NCI-H1694 (cell line): ENCODE measurements at places on chromosomes 3 and 15.

GRCh38 chr3:192795021-192795420, 67.7 kb upstream of the FGF12 start:
- DNase-seq, result no peak

GRCh38 chr3:58217209-58217811, 6.5 kb upstream of the DNASE1L3 start:
- DNase-seq, result no peak

DNA sequence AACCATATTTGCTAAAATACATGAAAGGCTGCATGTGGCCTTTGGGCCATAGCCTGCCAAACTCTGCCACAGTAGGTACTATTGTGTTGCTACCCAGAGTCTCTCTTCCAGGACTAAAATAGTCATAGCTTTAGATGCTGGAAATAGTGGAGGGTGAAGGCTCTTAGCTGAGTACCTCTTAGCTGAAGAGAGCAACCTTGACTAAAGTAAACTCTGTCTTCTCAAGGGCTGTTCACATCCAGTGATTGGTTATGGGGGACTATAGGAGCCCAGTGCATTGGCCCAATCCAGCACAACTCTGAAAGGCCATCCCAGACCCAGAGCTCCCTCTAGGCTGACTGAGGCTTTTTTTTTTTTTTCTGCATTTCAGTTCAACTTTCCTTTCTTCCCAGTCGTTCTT, 117.8 kb upstream of the ACP3 start:
- DNase-seq, result no peak

GRCh38 chr3:30626443-30627180, 20.2 kb downstream of the TGFBR2 start:
- no peak for DNase-seq
